Hematopoietic multipotent progenitor cell treated with erythropoietin and hydrocortisone succinate and interleukin-3 and kit ligand, for 6 days (in vitro differentiated cells): ENCODE measurements at places on chromosomes 13 and 19.
A peak's percentile ranks its signal among the peaks of the same experiment; 100 is the strongest.

GRCh38 chr13:74077375-74077774, 56.8 kb downstream of the KLF12 start:
- no peak for DNase-seq

- DNase-seq: peak; percentile 93
Measured at GRCh38 chr19:58002384-58003173, at the start of gene ZNF606. TSS of gene ZNF606 (minus strand) at chr19:58002820. CDS start at chr19:58001319, 1,501 bp downstream.

DNA sequence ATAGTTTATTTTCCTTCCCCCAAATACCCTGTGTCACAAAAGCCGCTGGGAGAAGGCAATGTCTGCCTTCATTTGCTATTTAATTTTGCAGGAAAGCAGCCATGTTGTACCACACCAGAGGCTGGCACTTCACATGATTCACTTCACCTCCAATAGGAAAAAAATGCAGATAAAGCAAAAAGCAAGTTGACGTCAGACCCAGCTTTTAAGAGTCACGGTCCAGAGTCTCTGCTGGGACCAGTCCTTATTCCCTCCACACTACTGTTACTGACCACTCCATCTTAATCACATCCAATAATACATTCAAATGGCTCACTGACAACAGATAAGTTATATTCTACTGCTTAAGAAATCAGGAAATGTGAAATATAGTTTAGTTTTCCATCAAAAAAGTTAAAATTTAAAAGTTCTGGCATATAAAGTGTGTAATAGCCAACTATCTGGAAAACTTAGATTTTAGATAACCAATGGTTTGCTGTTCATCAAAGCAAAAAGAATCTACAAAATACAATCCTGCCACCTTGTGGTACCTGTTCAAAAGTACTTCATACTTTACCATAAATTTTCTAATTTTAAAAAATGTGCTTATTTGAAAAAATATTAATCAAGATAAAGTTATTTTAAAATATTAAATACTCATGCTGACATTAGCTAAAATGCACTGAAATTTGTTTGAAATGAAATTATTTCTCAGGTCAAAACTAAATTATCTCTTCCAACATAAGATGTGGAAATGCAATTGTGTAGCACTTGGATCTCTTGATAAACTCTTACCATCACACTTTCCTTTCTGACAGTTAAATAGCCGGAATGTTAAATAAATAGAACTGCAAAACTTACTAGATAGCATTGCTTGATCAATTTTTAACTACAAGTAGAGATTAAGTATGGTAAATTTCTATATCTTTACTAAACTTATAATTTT, 97.3 kb downstream of the SERP2 start:
- peak; percentile 79 for DNase-seq

GRCh38 chr13:84446972-84447639, 564.8 kb upstream of the SLITRK1 start:
- no peak for DNase-seq

DNA sequence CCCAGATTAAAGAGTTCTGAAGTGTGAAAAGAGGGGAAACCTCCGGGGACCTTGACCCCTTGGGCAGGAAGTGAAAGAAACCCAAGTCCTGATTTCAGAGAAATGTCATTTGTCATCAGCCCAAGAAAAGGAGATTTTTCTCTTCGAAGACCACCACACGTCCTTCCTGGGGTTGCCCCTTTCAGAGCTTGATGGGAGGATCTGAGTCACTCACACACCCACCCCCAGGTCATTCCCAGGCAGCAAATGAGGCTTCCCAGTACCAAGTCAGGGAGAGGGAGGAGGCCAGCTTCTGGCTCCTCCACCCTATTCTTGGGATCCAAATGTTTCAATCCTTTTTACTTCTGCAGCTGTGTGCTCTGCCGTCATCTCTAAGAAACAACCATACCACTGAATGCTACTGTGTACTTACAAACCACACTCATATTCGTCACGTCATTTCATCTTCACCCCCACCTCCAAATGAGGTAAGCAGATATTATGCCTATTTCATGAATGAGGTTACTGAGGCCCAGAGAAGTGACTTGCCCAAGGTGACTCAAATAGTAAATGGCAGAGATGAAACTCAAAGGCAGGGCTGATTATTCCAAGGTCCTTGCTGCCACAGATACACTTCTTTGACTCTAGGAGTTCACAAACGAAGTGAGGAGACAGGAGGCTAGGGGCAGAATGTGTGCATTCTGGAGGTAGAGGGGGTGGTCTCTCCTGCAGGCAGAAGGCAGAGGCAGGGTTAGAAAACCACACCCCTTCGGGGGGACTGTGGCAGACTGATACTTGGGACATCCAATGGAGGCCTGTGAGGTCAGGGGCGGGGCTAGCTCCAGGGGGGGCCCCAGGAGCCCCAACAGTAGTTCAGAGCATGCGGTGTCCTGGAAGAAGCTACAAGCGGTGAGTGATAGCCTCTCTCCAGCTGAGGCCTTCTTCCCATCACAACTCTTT, 5.0 kb upstream of the KMT2B start:
- DNase-seq: peak; percentile 54

DNA sequence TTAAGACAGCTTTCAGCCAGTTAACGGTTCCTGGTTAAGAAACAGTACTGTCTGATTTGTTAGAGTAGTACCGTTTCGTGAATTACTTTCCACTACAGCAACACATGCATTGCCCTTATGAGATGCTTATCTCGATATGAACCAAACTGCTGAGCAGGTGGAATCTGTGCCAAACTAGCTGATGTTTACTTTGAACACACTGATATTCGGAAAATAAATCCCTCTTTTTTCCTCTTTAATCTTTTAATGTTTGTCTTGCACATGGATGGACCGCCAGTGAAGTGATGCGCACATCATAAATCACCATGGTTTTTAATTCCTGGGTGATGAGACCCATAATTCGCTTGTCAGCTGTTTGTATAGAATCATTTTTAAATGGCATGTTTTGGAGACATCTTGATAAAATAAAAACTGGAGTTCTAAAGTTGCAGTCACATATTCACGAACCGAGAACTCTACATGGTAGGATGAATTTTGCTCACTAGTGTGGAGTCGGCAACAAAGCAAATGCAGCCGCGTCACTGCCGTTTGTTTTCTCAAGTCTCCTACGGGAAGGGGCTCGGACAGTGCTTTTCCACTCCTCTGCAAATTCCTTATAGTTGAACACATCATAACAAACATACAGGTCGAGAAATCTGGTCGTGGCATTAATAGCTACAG, 1.1 kb downstream of the GJA3 start:
- peak; percentile 7 for DNase-seq

DNA sequence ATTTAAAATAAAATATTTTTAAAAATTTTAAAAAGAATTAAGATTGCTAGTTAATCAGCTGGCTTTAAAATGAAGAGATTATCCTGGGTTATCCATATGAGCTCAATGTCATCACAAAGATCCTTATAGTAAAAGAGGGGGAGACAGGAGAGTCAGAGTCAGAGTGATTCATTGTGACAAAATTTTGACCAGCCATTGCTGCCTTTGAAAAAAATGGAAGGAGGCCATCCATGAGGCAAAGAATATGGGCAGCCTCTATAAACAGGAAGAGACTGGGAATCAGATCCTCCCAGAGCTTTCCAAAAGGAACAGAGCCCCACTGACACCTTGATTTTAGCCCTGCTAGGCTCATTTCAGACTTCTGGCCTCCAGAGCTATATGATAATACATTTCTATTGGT, 9.3 kb upstream of the RUBCNL start:
- no peak for DNase-seq

GRCh38 chr13:97194479-97194878, 27.7 kb upstream of the MBNL2 start:
- peak; percentile 95 for DNase-seq

- DNase-seq: no peak
Measured at GRCh38 chr19:29185427-29185826, 27.5 kb downstream of the UQCRFS1 start.

DNA sequence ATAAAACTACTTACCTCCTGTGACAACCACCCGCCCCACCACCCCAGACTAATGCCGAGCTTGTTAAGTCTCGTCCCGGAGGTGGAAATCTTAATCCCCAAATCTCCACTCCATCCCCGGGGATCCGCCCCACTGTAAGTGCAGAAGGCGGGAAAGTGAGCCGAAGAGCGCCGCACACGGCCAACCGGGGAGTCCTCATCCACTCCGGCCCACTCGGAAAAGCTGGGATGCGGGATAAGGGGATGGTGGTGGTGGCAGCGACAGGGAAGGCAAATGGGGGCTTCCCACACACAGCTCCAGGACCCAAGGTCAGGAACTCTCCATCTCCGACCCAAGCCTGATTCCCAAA, 621 bp downstream of the FBL start:
- DNase-seq: peak; percentile 56

DNA sequence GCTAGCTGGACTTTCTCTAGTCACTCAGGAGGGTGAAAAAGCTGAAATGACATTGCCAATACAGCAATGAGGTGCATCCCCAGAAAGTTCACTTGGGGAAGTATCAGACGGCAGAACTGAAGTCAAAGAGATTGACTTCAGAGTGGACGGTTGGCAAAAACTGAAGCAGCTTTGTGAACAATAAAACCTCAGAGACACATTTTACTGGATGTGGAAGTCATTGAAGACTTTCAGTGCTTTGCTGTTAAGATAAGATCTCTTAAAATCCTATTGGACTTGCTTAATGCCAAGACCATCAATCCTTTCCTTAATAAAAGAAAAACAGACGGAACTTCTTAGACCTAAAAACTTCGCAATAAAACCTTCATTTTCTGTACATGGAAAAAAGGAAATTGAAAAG, 103.7 kb downstream of the ABCC4 start:
- no peak for DNase-seq

DNA sequence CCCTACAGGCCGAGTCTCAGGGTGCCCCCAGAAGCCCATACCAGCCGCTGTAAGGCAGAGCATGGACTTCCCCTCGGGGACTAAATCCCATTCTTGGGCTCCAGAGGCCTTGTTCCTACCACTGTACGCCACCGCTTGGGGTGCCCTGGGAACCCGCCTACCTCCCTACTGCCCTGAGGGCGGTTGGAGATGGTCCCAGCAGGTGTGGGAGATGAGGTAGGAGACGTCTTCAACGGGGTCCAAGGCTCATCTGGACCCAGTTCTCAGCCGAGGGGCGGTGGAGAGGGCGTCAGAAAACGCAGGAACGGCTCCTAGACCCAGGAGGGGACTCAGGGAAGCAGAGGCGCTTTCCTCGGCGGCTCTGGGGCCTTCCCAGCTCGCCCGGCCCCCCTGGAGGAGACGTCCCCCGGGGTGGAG, 833 bp upstream of the ZIK1 start:
- no peak for DNase-seq

DNA sequence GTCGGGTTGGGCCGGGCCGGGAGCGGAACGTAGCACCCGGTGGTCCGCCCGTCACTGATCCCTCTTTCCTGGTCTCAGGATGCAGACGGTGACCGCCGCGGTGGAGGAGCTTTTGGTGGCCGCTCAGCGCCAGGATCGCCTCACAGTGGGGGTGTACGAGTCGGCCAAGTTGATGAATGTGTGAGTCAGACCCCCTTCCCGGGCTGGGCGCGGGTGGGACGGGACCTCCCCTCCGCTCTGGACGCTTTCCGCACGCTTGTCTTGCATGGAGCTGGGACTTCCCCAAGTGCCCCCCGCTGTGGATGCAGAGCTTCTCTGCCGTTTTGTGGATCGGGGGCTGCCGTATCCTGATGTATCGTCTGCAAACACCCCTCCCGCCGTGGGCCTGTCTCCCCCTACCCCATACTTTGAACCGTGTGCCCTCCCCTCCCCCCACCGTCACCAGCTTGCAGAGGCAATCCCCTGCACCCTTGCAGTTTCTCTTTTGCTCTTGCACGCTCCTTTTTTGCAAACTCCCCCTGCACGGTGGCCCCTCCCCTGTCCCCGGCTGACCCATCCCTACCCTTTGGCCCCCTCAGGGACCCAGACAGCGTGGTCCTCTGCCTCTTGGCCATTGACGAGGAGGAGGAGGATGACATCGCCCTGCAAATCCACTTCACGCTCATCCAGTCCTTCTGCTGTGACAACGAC, 669 bp downstream of the GADD45B start:
- peak; percentile 42 for DNase-seq

GRCh38 chr13:29743201-29743786, 107.1 kb downstream of the UBL3 start:
- no peak for DNase-seq

GRCh38 chr13:107864543-107865317, 350.6 kb downstream of the LIG4 start:
- DNase-seq: peak; percentile 83

DNA sequence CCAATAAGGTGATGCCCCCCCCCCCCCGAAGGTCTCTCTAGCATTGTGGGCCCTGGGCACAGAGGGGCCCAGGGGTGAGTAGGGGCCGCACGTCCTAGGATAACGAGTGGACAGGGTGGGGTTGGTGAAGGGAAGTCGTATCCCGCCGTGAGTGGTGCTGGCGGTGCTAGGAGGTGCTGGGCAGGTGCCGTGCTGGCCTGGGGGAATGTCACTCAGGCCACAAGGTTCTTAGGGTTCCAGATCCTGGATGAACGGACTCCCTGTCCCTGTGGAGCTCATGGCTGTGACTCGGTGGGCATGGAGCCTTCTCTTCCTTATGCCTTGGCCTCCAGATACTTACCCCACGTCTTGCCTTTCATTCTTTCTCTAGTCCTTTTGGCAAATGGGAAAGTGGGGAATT, 157.4 kb upstream of the SOX1 start:
- no peak for DNase-seq

DNA sequence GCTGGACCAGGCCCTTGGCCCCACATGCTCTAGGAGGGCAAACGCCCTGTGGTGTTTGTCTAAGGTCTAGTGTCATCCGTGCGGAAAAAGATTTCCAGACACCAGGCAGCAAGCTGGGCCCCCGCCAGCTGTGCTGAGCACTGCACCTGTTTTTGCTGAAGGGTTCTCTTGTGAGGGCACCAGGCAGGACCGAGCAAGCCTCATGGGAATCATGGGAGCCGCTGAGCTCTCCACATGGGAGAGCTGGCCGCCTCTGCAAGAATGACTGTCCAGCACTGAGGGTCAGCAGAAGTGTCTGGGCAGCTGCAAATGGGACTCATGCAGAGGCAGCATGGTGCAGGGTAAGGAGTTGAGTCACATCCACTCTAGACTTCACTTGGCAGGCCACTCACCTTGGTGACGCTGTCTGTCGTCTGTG, 12.0 kb downstream of the B3GNT8 start:
- no peak for DNase-seq

- DNase-seq: no peak
Measured at GRCh38 chr19:29241324-29241723, 28.4 kb upstream of the UQCRFS1 start.

DNA sequence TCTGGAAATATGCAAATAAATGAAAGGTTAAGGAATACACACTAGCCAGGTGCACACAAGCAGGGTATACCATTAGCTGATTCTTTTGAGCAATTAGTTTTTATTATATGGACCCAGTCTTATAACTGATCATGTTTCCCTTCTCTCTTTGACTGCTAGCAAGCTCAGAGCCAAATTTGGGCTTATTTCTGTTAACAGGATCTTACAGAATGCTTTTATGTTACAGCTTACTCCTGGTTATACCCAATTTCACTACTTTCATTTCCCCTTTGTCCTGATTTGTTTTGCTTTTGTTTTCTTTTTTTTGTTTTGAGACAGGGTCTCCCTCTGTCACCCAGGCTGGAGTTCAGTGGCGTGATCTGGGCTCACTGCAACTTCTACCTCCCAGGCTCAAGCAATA, 12.9 kb upstream of the TPT1 start:
- no peak for DNase-seq
